ENCODE measurements at places on chromosomes 16 and 17.

- no peak for DNase-seq
Observed at GRCh38 chr16:75750528-75750927, 24.2 kb upstream of the CPHXL start.

DNA sequence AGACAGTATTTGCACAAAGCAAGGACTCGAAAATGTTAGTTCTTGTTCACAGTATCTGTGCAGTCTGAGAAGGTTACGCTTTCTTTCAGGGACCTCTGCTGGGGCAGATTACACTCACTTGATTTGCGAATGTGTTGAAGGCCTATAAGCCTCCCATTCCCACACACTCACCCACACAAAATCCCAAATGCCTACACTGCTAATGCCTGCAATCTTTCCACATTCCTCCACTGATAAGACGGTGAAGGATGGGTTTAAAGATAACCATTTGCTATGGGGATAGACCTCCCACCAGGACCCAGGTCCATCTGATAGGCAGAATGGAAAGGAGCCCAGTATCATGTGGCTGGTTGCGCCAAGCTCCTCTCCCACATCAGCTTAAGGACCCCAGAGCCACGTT, 394.9 kb upstream of the SALL1 start:
- DNase-seq, result no peak

GRCh38 chr17:75758131-75758905, 6.7 kb downstream of the GALK1 start:
- DNase-seq, result no peak

GRCh38 chr16:14672403-14672971, 21.6 kb downstream of the PLA2G10 start:
- peak; percentile 33 for DNase-seq

DNA sequence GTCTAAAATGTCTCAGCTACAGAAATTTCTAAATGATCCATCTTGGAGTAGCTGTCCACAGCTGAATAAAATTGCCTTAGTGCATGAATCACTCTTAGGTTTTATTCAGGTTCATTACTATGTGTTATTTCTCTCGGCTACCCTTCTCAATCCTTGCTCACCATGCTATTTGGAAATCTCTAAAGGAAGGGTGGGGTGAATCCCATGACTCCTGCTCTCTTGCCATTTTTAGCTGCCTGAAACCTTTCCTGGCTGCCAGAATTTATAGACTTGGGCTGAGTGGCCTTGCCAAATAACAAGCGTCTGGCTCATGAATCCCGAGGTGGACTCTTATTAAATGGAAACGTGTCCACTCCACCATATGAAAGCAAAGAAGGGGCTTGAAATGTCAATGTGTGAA, 936.1 kb upstream of the SOX9 start:
- DNase-seq, result no peak

DNA sequence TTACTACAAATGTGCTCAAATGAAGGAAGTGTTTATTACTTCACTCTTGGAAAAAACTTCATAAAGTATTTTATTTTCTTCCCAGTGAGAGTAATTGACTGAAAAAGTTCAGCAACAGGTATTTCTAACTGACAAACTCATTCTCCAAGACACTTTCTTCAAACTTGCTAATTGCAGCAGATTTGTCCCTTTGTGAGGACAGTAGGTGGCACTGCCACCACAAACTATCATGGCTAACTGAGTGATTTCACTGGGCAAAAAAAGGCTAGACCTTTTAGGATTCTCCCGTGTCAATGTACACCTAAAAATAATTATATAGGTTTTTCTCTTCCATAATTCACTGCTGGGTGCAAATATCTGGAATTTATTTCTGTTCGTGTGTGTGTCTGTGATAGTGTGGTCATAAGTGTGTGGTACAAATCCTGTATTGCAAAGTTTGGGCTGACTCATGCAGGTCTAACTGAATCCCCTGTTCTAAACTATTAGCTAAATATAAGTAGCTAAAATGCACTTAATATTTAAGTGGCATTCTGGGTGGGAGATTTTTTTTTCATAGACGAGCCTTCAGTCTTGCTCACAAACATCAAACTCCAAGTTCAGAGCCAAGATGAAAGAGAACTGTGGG, 3.9 kb downstream of the HS3ST3A1 start:
- DNase-seq, result no peak

- no peak for DNase-seq
Observed at GRCh38 chr17:15896277-15896676, 48.7 kb upstream of the ADORA2B start.

GRCh38 chr16:30893744-30894539, at the start of gene BCL7C:
Gene BCL7C (minus strand): TSS chr16:30894077. CDS start chr16:30893944, 133 bp downstream.
- peak; percentile 61 for DNase-seq

DNA sequence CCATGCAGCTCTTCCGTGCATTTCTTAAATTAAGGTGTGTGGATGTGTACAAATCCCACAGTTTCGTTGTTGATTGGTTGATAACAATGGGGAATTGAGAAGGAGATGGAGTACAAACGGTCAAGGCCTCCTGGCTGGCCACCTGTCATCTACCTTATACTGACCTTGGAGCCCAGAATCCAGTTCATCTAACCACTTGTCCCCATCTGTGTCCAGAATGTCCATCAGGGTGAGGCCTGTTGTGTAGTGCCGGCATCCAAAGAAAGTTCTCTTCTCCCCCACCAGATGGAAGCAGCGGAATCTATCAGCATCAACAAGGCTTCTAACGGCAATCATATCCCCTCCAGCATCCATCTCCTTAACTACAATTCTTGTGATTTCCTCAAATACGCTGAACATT, 1.5 kb downstream of the GSDMB start:
- no peak for DNase-seq

DNA sequence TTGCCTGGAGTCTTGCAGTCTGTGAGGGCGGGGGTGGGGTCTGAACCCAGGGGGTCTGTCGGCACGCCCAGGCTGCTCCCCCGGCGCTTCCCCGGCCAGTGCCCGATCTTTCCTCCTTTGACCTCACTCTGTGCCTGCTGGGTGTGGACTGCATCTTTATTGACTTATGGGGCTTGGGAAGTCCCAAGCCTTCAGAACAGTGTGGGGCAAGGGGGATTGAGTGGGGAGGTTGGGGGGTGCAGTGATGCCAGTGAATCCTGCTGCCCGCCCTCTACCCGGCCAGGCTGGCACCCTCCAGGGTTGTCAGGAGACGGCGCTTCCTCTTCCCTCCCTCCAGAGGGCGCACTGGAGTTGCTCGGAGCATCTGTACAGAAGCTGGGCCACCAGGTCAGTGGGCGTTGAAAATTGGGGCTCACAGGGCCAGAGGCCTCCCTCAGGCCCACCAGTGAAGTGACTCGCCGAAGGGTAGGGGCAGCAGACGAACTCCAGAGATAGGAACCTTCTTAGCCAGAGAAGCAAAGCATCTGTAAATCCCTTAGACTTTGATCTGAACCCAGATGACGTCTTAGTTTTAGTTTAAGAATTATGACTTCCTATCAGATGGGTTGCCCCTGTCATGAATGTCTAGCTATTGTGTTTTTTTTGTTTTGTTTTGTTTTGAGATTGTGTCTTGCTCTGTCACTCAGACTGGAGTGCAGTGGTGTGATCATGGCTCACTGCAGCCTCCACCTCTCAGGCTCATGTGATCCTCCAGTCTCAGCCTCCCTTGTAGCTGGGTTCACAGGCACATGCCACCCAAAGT, 184.8 kb upstream of the CIBAR2 start:
- DNase-seq, result no peak

DNA sequence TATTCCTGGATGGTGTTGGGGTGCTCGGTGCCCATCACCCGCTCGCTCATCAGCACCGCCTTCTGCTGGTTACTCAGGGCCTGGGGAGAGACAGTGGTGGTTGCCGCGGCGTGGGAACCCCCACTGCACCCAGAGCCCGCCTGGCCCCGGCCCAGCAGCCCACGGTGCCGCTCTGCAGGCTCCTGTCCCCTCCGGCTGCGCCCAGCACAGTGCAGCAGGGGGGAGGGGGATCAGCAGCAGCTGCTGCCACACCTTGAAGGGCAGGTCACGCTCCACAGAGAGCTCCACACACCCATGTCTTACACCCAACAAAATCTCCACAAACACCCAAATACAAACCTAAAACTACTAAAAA, 18.8 kb downstream of the CLUH start:
- no peak for DNase-seq

DNA sequence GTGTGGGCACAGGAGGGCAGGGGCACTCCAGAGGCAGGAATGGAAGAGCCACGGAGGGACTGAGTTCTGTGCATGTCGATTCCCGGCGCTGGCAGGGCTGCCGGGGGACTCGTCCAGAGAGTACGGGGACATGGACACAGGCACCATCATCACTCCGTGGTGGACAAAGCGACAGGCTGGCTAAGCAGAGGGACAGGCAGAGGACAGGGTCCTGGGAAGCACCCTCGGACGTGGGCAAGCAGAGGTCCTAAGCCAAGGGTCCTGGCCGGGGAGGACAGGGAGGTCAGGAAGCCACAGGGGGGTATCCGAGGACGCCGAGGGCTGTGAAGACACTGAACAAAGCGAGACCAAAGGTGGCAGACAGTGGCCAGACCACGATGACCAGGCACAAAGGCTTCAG, 44.3 kb upstream of the ENPP7 start:
- DNase-seq, result no peak

GRCh38 chr16:26281381-26282110, 589.8 kb downstream of the HS3ST4 start:
- no peak for DNase-seq

DNA sequence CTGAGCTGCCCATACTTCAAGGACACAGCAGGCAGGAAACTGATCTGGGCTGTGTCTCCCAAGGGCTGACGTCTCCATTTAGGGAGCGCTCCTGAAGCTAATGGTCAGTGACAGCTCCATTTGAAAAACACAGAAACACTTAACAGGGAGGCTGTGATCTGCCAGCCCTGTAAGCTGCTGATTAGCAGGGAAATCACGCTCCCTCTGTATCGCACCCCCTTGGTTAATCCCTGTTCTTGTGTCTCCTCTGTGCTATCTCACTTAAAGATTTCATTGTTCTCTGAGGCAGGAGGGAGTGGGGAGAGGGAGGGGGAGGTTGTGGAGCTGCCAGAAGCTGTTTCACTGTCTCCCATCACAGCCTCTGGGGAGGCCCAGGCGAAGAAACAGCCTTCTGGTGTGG, 47.4 kb upstream of the CACNG3 start:
- DNase-seq, result peak; percentile 72

DNA sequence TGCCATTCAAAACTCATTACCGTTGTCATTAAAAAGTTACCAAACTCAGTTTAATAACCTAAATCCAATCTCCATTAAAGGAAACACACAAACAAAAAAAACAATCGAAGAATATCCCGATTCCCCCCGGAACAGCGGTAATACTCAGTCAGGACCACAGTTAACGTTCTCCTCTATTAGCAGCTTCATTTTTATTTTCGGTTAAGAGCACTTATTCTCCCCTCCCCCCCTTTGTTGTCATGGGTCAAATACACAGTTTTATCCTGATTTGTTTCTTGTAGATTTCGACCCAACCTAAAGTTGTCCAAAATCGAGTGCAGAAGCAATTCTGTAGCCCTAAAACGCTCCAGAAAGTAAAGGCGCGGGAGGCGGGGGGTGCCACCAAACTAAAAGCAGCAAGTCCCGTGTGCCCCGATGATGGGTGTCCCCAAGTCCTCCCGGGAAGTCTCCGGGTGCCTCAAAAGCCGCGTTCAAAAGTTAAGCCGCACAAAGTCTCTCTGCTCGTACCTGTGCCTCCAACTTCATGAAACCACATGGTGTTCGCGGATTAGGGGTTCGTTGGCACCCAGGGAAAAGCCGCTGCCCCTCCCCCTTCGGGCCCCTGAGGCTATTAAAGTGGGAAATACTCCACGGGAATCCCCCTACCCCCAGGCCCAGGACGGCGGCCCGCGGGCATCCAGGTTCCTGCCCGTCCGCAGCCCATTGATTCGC, 996 bp downstream of the SUMO2 start:
- no peak for DNase-seq

- no peak for DNase-seq
Observed at GRCh38 chr16:2500430-2500917, 13.3 kb upstream of the ATP6V0C start.

DNA sequence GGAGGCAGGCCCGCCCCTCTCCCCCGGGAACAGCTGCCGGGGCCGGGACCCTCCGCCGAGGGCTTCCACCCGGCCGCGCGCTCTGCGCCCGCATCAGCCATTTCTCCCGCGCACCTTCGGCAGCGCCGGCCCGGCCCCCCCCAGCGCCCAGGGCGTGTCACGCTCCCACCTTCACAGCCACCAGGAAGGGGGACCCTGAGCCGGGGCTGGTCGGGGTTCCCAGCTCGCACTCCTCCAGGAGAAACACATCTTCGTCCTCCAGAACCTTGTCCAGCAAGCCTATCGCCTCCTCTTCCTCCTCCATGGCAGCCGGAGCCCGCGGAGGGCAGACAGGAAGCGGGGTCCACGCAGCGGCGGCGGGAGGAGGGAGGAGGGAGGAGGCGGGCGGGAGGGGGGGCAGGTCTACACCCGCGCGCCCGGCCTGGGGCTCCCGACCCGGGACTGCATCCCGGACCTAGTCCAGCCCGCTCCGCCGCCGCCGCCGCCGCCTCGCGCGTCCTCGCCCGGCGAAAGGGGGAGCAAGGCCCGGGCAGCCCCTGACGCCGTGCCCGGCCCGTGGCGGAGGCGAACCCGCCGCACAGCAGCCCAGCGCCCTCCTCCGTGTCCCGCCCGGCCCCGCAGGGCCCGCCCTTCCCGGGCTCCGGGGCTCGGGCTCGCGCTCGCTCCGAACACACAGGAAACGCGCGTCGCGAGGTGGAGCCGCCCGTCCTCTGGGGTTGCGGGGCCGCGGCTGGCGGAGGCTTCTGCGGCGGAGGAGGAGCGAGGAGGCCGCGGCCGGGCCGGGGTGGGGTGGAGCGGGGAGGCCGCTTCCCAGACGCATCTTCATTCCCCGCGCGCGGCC, 70.8 kb downstream of the ABR start:
- no peak for DNase-seq

- no peak for DNase-seq
Observed at GRCh38 chr16:2737895-2738418, 14.5 kb upstream of the SRRM2 start.

DNA sequence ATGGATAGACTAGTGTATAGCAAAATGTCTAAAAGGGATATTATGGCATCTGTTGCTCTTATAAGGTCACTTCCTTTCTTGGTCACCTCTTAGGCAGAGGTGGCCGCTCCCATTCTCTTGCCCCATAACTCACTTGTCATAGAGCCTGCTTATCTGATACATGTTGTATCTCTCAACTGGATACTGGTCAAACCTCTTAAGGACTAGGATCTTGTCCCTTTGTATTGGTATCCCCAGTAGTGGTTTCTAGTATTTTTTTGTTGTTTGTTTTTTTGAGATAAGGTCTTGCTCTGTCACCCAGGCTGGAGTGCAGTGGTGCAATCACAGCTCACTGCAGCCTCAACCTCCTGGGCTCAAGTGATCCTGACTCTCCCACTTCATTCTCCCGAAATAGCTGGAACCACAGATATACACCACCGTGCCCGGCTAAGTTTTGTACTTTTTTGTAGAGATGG, 27.0 kb downstream of the ZSWIM7 start:
- DNase-seq, result no peak

DNA sequence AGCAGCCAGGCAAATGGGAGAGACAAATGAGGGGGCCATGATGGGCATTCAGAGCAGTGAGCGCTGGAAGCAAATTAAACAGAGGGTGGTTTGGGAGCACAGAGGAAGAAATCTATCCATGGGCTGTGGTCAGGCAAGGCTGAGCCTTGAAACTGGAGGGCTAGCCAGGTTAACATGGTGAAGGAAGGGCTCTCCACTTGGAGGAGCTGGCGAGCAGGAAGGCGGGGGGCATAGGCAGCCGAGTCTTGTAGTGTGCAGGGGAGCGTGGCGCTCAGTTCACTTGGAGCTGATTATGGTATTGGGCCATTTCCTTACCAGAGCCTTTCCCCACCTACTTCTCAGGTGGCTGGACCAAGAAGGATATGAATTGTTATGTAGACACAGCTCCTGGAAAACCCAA, 189.7 kb downstream of the SNX29 start:
- no peak for DNase-seq
